ENCODE measurements at places on chromosomes 12 and 14.

GRCh38 chr12:112430929-112431328 lies 12.2 kb downstream of the PTPN11 start:
- no peak for DNase-seq

GRCh38 chr12:75779891-75780496 lies 251.6 kb downstream of the PHLDA1 start:
- no peak for DNase-seq

GRCh38 chr12:31899109-31899508 lies 60.1 kb upstream of the RESF1 start:
- no peak for DNase-seq

GRCh38 chr12:130286741-130287440 lies 50.8 kb upstream of the PIWIL1 start:
- DNase-seq: no peak

Data from GM23248 (cell line).